Stimulated activated CD8-positive, alpha-beta memory T cell treated with anti-CD3 and anti-CD28 coated beads, Interleukin-7, amount 100 ng/mL, for 4 hours (primary cell): ENCODE measurements at places on chromosomes 1 and 21.
A peak's percentile ranks its signal among the peaks of the same experiment; 100 is the strongest.

DNA sequence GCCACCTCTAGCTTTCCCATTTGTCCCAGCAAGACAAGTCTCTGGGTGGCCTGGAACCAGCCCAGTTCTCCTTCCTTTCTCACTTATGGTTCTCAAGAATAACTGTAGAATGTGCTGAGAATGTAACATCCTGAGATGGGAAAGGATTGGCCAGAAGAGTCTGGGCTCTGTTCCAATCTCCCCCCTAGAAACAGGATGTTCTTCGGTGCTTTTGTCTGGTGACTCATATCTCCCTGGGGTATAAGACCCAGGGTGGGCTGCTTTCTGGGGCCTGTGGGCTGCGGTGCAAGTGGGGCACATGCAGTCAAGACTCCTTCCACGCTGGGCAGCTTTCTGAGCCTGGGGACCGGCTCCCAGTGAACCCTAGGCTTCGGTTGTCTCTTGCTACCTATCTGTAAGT lies 251.2 kb upstream of the POU3F1 start:
- no peak for DNase-seq

GRCh38 chr1:198449261-198449660 lies 91.2 kb downstream of the ATP6V1G3 start:
- DNase-seq = no peak

- DNase-seq = no peak
Observed at GRCh38 chr1:37878071-37878470, 18.7 kb upstream of the MTF1 start.

DNA sequence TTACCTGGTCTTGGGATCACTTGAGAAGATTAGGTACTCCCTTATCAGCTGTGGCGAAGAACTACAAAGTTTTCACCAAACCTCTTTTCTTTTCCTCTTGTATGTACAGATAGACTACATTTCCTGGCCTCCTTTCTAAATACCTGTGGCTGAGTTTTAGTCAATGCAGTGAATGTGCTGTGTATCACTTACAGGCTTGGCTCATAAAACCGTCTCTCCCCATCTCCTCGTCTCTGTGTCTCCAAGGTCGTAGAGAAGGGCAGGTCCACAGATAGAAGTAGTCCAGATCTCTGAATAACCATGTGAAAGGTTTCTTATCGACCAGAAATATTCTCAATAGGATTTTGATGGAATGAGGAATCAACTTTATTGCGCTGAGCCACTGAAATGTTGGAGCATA lies 9.0 kb upstream of the JUN start:
- no peak for DNase-seq

DNA sequence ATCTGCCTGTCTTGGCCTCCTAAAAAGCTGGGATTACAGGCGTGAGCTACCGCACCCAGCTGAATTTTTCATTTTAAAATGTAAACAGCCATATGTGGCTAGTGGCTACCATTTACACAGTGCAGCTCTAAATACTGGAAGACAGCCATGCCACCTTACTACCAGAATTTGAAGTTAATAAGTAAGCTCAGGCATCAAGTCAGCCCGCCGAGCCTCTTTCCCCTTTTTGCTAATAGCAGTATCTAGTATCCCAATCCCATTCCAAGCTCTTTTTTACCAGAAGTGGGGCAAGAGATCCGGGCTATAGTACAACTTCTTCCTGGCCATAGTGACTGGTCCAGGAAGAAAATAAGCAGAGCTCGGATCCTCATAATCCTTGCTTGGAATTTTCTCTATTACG lies 15.1 kb downstream of the TAF13 start:
- DNase-seq = no peak

- DNase-seq = no peak
Observed at GRCh38 chr1:243548516-243548915, 292.7 kb downstream of the SDCCAG8 start.

- DNase-seq = no peak
Observed at GRCh38 chr1:14939527-14940284, 213.8 kb upstream of the TMEM51 start.

- DNase-seq = no peak
Observed at GRCh38 chr1:224767676-224768075, 151.6 kb downstream of the CNIH3 start.

DNA sequence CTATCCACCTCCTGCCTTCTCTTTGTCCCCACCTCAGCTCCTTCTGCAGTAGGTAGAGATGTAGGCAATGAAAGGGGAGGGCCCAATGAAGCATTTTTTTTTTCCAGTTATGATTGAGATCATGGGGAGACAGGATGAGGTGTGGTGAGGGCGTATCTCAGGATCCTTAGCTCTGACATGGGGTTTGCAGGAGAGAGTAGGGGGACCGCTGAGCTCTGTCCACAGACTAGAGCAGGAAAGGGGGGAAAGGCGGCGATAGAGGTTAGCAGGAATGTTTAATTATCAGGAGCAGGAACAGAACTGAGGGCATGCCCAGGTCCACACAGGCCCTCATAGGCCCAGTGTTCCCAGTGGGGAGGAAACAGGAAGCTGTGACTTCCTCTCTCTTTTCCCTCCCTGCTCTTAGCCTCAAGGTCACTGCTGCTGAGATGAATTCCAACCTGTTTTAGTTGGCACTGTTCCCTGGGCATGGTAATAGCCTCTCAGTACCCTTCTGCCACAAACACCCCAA lies 901 bp upstream of the RXFP4 start:
- no peak for DNase-seq

GRCh38 chr1:167467752-167468151 lies 50.6 kb downstream of the CD247 start:
- no peak for DNase-seq

DNA sequence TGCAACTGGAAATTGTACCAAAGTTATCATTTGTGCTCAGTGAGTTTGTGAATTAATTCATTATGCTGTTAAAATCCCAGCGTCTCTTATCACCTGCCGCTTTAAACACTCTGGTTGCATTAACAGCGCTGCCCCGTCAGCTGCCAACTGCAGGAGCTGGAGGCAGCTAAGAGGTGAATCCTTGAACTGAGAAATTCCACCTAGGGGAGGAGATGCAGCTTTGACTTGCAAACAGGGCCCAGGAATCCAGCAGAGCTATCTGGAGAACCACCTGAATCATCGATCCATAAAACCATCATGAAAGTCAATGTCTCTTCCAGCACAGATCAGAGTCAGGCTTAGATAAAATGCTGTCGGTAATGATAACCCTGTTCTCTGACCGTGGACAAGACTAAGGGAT lies 140.7 kb upstream of the PTBP2 start:
- no peak for DNase-seq

GRCh38 chr1:53449021-53449420 lies 10.2 kb upstream of the DMRTB1 start:
- no peak for DNase-seq

- no peak for DNase-seq
Observed at GRCh38 chr1:231855926-231856325, 229.3 kb downstream of the DISC1 start.

DNA sequence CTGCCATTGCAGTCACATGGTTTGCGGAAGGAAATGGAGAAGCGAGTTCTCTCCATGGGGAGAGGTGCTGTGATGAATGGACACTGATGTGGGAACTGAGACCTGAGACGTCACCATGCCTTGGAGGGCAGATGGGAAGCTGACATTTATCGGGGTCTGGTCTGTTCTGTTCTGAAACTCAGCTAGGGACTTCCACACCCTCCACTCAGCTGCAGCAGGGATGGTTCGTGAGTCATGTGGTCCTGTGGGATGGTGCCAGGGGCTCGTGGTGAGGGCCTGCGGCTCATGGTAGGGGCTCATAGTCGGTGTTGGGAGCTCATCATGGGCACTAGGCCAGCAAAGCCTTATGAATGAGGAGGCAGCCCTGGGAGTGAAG lies 6.1 kb downstream of the GPR137B start:
- DNase-seq = no peak

- DNase-seq = peak; percentile 23
Observed at GRCh38 chr1:23916209-23917131, 3.3 kb upstream of the CNR2 start.

GRCh38 chr1:159228554-159228953 lies 23.9 kb downstream of the ACKR1 start:
- DNase-seq = no peak

GRCh38 chr1:55214934-55215193 lies 300 bp downstream of the USP24 start:
- DNase-seq = no peak

DNA sequence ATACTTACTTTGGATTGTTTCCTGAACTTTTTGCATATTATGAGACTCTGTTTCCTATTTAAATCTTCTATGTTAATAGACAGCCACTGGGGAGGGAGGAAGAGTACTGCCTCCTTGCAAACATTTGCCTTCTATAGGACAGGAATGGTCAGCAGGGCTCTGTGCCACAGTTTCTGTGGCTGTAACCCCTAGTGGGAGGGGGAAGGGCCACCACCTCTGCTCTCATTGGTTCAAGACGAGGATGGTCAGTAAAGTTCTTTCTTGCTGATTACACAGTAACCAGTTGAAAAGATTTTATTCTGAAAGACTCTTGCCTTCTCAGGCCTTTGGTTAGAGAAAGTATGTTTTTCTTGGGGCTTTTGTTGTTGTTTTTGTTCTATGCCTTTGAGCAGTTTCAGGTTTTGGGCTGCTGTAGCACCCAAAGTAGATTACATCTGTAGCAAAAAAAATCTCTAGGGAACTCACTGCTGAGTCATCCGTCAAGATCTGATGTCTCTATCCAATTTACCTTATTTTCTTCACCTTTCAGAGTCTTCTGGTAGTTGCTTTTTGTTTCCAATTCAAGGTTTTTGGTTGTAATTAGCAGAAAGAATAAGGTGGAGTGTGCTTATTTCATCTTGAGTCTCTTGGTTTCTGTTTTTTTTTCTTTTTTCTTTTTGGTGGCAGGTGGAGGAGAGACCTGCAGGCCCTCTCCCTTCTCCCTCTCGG lies 23.1 kb downstream of the SLC35A3 start:
- no peak for DNase-seq

- no peak for DNase-seq
Observed at GRCh38 chr1:235342039-235342438, 13.7 kb downstream of the GGPS1 start.

- no peak for DNase-seq
Observed at GRCh38 chr1:198890214-198890930, 251.5 kb downstream of the PTPRC start.

DNA sequence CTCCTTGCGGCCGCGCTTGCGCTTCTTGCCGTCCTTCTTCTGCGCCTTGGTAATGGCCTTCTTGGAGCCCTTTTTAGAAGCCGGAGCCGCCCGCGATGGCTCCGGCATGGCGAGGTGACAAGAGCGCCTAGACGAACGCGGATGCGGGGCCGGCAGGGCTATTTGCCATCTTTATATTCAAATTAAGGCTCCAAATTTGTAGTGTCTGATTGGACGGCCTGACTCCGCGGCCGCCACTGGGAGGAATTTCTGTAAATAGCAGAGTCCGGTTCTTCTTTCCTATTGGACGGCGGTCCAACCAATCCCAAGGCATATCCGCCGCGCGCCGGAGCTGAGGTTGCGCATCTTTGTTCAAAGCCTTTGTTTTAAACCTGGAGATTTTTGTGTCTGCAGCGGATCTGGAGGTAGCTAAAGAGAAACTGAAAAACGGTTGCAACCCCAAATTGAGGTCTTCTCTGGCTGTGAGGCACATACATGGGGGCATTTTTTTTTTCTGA lies 22.6 kb upstream of the RNF187 start:
- peak; percentile 74 for DNase-seq

DNA sequence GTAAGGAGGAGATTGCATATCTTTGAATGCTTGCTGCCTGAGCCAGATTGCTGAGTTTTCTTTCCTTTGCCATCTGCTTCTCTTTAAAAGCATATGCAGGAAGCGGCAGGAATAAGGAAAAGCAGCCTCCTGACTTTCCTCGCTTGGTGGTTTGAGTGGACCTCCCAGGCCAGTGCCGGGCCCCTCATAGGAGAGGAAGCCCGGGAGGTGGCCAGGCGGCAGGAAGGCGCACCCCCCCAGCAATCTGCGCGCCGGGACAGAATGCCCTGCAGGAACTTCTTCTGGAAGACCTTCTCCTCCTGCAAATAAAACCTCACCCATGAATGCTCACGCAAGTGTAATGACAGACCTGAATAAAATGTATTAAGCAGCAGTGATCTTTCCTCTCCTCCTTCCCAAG lies 1.5 kb downstream of the CORT start:
- no peak for DNase-seq

DNA sequence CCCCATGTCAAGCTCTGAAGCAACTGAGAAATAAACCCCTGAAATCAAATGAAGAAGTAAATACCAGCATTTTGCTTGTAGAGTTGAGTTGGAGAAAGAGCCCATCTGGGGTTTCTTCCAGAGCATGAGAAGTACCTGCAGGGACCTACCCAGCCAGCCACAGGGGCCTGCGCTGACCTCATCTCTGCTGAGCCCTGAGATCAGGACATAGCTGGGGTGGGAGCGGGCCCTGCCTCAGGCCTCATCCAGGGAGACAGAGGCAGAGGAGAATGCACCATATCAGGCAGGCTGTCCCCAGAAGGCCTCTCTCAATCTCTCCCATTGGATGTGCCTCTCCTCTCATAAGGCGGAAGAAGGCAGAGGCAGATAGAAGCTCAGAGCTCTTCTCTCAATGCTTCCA lies 27.6 kb downstream of the RUNX1 start:
- no peak for DNase-seq

DNA sequence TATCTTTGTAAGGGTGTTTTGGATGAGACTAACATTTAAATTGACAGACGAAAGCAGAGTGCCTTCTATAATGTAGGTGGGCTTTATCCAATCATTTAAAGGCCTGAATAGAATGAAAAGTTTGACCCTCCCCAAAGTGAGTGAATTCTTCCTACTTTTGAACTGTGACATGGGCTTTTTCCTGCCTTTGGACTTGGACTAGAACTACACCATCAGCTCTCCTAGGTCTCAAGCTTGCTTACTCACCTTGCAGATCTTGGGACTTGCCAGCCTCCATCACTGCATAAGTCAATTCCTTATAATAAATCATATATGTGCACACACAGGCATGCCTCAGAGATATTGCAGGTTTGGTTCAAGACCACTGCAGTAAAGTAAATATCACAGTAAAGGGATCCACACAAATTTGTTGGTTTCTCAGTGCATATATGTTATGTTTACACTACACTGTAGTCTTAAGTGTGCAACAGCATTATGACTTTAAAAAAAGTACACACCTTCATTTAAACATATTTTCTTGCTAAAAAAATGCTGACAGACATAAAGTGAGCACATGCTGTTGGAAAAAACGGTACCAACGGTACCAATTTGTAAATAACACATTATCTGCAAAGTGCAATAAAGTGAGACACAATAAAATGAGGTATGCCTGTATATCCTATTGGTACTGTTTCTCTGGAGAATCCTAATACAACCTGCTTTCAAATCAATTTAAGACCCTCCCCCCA lies 51.6 kb upstream of the ATF3 start:
- DNase-seq = no peak

- no peak for DNase-seq
Observed at GRCh38 chr1:118023199-118023598, 93.7 kb downstream of the WDR3 start.
